ENCODE measurements at places on chromosomes 7 and 10.

DNA sequence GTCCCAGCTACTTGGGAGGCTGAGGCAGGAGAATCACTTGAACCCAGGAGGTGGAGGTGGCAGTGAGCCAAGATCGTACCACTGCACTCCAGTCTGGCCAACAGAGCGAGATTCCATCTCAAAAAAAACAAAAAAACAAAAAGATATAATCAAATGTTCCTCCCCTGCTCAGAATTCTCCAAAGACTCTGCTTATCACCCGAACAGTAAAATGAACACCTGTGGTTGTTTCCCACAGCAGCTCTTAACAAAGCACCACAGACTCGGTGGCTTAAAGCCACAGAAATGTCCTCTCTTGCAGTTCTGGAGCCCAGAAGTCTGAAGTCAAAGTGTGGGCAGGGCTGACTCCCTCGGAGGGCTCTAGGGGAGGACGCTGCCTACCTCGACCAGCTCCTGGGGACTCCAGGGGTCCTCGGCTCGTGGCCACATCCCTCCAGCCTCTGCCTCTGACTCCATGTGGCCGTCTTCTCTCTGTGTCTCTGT, 4.1 kb upstream of the INTS1 start:
- DNase-seq: no peak

DNA sequence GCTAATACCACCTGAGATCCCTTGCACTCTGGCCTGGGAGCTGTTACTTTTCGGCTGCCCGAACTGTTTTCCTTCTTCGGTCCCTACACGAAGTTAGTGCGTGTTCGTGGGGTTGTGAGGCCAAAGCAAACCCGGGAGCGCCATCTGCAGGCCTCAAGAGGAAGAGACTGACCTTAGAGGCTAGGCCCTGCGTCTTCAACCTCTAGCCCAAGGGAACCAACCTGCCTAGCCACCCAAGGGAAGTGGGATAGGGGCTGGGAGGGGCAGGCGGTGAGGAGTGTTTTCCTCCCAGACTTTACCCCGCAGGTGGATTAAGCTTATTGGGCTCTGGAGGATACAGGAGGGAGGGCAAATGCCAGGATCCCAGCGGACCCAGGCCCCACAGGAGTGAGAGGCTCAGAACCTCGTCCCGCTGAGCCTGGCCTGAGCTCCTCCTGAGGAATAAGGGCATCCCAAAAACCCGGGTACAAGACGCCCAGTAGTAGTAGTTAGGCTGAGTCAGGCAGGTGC, 1.7 kb upstream of the PAX2 start:
- DNase-seq: peak; percentile 16

DNA sequence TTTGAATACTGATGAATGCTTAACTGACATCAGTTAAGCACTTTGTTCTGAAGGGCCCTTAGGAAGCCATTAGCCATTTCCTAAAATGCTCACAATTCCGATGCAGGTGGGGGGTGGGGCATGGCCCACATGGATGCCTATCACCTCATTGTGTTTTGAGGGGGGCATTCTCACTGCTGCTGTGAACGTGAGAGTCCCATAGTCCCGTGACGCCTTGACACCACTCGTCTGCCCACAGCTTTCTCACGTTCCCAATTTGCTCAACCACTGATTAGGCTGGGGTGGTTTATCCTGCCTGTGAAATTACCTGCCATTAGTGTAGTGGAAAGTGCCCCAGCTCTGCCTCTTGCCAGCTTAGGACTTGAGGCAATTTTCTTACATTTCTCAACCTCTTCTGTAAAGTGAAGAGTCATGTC, 31.9 kb downstream of the DUSP5 start:
- DNase-seq: no peak

DNA sequence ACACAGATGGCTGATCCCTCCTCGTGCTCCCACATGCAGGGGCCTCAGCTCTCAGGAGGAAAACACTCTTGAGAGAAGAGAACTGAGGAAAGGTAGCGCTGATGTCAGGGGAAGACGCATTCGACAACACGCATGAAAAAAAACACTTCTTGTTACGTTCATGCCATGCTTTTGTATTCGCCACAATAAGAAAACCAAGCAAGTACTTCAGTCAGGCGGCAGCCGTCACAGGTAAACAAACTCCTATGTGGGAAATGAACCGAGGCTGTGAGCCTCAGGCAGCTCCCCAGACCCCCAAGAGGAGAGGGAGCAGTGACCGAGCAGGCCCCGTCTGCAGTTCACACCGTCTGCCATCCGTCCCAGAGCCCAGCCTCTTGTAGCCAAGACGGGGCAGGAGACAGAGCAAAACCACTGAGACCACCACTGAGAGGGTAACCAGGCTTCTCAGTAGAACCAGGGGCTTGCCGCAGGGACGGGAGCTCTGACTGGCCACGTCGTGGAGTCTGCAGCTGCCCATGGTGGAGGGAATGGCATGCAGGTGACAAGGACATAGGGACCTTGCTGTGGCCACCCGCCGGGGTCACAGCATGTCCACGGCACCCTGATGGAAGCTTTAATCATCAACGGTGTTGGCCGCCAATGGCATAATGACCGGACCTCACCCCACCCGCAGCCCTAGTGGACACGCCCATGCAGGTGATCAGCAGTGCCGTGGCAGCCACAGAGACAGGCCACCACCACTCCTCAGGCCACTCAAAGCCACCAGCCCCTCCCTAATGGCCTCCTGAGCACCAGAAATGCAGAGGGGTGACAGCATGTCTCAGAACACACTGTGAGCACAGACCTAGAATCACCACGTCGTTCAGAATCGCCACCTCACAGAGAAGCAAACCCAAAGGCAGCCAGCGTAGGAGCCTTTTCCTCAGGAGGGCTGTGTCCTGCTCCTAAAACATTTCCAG, 304.3 kb downstream of the PTPRN2 start:
- no peak for DNase-seq

DNA sequence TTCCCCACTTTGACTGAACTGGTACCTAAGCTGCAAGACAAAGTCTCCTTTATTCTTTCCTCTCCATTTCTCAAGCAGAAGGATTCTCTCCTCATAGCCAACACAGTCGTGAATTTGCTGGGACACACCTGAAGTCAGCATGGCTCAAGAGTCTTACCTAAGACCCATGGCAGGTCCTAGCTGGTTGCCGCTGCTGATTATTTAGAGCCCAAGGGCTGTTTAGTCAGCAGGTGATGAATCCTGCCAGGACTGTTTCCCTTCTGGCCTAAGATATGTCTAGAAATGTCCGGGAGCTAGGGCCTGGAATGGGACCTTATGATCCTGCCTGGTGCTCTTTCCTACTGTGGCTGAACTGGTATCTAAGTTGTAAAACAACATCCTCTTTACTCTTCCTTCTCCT, 82.8 kb downstream of the AHCYL2 start:
- DNase-seq: no peak

DNA sequence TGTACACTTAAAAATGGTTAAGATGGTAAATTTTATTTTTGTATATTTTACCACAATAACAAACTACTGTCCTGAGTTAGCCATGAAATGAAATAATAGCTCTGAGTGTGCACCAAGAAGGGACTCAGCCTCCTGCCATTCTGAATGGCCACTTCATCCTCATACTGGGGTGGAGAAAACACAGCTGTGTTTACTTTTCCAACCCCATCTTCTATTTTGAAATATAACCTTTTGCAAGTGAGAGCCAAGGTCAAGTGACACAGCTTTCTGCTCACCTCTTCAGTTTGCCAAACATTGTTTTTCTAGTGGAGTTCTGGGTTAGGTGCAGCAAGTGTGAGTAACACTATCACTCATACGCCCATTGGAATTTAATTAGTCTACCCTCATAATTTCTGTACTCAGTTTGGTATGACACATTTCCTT, 107.4 kb upstream of the GLCCI1 start:
- peak; percentile 39 for DNase-seq

DNA sequence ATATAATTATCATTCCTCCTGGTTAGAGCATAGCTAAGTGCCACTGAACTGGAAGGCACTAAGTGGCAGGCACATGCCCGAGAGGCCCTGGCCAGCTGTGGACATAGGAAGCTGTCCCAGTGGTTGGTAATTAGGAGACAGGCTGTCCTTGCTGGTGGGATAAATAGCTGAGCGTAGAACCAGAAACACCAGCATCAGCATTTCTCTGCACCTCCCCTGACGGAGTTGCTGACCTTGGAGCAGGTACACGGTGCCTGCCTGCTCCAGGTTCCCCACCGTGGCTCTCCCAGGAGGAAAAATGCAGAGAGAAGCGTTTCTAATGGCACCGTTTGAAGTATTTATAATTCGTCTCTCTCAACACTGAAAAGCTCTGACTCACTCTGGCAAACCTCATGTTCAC, 5.6 kb upstream of the ABLIM1 start:
- no peak for DNase-seq

GRCh38 chr7:104883248-104883717, 130.7 kb upstream of the KMT2E start:
- DNase-seq: no peak

DNA sequence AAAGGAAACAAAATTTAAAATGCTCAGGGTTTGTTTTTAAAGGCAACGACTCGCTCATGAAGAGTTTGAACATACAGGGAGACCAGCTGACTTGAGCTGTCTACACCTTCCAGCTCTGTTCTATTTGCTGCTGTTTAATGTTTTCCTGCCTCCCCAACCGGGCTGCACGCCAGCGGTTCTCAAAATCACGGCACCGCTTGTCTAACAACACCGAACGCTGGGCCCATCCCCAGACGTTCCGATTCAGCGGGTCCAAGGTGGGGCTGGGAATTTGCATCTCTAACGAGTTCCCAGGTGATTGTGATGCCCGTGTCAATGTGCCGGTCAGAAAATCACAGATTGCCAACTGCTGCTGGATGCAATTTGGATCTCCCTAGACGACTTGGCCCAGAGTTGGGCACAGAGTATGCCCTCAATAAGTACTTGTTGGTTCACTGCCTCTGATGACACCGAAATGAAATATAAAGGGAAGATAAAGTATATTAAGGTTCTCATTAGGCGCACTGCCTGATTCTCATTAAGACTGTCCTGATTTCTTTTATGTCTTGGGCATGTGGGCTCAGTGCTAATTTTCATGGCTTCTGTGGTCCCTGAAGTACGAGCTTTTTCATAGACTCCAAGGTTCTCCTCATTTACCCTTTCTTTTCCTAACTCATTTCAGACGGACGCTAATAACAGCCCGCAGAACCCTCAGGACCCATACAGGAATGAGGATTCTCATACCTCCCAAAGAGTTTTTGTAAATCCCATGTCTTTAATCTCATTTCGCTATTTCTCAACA, 28.5 kb downstream of the CELF2 start:
- no peak for DNase-seq

DNA sequence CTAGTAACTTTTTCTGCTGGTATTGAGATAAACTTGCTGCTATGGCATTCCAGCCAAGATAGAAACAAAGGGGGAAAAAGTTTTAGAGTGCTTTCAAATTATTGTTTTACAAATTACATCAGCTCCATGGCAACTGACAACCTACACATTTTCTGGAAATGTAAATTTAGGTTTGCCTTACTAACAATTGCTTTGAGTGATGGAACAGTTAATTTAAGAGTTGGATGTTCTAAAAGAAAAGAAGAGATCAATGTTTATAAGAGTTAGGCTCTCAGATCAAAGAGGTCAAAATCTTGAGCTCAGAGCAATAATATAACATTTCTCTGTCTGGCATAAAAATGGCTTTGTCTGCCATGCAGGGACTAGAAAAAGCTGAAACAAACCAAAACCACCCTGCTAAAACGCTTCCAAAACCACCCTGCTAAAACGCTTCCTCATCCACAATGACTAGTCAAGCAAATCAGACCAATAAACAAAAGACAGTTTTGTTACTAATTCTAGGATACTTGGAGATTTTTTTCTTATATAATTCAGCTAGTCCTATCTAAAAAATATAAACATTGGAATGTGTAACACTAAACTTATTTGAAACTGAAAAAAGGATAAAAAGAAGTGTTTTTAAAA, 32.3 kb downstream of the ORC5 start:
- no peak for DNase-seq

DNA sequence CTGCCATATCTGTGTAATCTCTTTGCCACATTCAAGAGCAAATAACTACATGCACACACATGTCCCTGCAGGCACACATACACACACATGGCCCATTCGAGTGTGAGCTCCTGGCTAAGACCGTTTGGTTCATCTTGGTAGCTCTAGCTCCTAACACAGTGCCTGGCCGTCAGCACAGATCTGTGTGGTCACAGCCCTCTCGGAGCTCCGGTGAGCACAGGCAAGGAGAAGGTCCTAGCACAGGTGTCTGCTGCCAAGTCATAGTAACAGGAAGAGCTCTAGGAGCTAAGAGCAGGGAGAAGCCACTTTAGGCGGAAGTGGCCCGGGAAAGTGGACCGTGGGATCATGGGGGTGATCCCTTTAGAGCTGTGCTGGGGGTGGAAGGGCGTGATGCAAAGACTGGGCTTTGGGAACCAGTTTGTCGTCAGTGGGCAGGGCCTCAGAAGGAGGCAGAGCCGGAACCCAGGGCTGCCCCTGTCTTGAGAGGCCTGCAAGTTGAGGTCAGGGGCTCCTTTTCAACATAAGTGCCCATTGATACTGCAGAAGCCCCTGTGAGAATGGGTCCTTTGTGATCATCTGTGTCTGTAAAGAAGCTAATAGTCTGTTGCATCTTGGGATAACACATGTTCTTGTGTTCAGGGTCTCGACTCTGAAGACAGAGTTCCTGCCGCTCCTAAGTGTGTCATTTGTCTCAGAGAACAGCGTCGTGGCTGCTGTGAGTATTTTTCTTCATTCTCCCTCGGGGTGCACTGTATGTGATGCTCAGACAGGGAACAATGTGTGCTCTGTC, 16.6 kb upstream of the ARPC1B start:
- no peak for DNase-seq

DNA sequence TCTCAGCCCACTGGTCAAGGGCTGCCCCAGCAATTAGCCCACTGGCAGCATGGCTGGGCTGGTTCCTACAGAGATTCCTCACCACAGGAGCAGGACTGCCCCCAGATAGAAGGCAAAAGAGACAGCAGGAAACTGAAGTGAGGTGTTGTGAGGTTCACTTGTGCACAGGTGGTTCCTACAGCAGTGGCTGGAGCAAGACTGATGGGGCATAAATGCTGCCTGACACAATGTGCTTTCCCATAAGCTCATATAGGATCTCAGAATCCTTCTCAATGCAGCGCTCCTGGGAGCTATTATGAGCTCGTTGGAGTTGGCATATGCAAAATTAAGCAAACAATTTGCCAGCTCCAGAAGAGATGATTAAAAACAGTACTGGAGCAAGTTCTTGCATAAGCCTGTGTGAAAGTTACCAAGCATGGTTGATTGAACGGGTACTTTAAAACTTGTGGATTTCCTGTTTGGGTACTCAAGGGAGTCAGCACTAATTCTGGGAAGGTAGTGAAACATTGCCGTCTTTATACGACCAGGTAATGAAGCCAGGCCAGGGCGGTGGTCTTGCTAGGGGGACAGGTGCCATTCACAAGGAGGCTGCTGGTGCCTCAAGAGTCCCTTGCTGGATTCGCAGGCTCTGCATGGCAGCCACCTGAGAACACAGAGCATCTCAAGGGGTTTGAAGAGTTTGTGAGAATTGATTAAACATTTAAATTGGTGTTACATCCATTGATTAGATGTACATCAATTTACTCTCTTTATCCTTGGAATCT, 20.3 kb upstream of the PRKCQ start:
- no peak for DNase-seq

GRCh38 chr7:47342296-47343060, 239.4 kb downstream of the TNS3 start:
- DNase-seq: no peak
